ENCODE measurements at places on chromosomes 3 and 15. TPM values are rescaled to one million over a fixed set of nuclear protein-coding genes. Genes with fewer than 3 reads are reported as not detected.

DNA sequence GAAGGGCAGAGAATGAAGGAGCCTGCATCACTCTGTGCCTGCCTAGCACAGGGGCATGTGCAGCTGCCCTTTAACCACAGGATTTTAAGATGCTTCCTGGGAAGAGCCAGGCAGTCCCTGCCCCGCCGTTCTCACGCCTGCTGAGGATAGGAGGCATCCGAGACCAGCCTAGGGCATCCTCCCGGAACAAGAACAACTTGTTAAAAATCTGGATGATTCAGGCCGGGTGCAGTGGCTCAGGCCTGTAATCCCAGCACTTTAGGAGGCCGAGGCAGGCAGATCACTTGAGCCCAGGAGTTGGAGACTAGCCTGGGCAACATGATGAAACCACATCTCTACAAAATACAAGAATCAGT is 15.2 kb downstream of the NRROS start:
- no peak for DNase-seq

The SEMA3F gene
- total RNA-seq = 43.3 TPM

The TGM5 gene
- total RNA-seq = 6.8 TPM

DNA sequence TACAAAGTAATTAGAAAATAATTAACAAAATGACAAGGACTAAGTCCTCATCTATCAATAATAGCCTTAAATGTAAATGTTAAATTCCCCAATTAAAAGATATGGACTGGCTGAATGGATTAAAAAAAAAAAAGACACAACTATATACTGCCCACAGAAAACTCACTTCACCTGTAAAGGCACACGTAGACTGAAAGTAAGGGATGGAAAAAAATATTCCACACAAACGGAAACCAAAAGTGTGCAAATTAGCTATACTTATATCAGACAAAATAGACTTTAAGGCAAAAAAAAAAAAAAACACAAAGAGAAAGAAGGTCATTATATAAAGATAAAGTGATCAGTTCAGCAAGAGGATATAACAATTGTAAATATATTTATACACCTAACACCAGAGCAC is 111.4 kb upstream of the ZBED2 start:
- DNase-seq = no peak

DNA sequence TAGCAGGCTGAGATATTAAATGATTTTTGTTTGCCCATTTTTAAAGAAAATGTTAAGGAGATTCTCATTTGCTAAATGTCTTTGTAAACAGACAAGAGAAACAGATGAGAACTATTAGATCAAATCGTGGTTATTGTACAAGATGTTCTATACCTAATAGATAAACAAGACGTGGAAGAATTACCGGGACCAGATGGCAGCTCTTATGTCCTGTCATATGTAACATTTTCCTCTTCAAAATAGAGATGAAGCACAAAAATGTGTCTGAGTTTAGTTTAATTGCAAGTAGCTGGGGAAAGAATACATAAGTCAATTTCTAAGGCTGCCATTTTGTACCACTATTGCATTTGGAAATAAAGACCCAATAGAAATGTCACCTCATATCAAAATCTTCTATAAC is 553.7 kb downstream of the TUSC7 start:
- no peak for DNase-seq

DNA sequence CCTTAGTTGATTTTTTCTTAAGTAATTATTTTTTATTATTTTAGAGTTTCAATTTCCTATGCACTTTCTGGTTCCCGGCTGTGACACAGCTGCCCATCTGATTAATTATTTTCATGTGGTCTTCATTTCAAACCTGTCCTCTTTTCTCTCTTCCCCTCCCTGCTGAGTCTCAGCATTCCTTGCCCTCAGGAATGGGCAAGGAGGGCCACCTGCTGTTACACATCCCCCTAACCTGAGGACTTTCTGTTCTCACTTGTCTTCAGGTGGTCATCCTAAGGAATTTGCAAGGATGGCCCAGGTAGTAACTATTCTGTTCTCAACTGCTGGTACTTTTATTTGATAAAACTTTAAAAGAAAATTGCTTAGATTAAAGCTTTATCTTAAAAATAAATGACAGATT is 545.0 kb downstream of the OTOL1 start:
- DNase-seq = no peak

The CFAP91 gene
- total RNA-seq = 2.1 TPM

DNA sequence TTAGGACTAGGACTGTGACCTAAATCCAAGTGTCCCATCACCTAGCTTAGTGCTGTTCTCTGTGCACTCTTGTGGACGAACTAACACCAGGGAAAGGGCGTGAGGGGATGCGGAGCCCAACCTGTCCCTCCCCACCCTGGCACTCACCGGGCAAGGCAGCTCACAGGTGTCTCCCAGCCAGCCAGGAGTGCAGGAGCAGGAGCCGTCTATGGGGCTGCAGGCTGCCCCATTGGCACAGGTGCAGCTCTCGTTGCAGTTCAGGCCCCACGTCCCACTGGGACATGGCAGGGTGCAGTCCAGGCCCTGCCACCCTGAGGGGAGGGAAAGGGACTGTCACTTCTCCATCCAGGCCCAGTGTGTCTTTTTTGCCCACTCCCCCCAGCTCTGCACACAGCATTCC is 60.3 kb downstream of the RAB11A start:
- no peak for DNase-seq

The MESP2 gene
- total RNA-seq = not detected

GRCh38 chr15:83209333-83209732 is 1.7 kb upstream of the HDGFL3 start:
- no peak for DNase-seq

All from tongue (tissue), 3 donors.